Astrocyte (in vitro differentiated cells and primary cell): ENCODE measurements at places on chromosomes 5 and 9. TPM values are rescaled to one million over a fixed set of nuclear protein-coding genes. Genes with fewer than 3 reads are reported as not detected.
A peak's percentile ranks its signal among the peaks of the same experiment; 100 is the strongest.

DNA sequence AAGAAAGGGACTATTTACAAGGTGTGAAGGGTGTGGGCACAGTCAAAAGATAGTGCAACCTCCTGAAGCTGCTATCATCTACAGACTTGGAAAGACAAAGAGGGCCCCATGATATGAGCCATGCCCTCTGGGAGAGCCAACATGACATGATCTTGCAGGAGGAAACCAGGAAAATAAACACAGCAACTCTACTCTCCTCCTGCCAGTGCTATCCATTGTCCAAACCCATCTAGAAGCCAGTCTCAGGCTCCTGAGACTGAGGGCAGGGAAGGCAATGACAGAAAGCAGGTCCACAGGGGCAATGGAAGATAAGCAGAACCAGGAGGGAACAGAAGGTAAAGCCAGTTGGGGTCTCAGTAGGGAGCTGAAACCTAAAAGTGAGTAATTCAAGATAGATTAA, 37.1 kb downstream of the PLPP1 start:
- DNase-seq, result no peak

GRCh38 chr9:107594908-107595530, 105.5 kb upstream of the KLF4 start:
- DNase-seq, result no peak

- peak; percentile 33 for DNase-seq
Observed at GRCh38 chr5:152142840-152143469, 218.3 kb upstream of the GLRA1 start.

GRCh38 chr5:119191944-119192343, 121.1 kb downstream of the DMXL1 start:
- DNase-seq, result no peak

DNA sequence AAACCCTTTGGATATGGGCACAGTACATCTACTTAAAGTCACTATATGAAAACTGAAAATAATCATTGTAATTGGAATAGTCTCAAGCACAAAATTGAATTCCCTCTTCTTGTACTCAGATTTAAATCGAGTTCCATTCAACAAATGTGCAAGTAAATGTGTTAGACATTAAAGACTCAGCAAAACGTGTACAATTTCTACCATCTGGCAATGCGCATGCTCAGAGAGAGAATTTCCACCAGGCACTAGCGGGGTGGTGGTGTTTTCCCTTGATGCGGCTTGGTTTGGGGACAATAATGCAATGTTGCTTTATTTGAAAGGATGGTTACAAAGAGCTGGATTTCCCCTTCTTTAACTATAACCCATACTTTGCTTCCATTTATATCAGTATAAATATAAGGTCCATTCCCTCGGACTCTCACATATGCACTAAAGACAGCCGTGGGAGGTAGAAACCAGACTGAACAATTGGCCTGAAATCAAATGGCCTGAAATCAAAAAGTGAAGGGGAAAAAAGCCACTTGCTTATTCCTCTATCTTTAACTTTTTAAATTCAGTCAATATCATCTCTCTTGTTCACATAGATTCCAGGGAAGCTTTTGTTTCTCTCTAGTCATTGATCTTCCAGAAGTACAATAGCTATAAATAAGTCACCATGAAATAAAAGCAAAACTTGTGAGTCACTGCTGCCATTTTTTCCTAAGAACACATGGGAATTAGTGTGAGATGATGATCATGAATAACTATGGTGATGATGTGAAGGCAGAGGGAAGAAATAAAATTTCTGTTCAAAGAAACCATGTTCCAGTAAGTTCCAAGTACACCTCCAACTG, 59.2 kb downstream of the ADAMTS12 start:
- DNase-seq, result peak; percentile 74

GRCh38 chr5:130090569-130091270, 186.5 kb downstream of the CHSY3 start:
- no peak for DNase-seq

- DNase-seq, result no peak
Observed at GRCh38 chr5:39801306-39801705, 376.5 kb upstream of the DAB2 start.

- no peak for DNase-seq
Observed at GRCh38 chr5:141362719-141363118, 1.2 kb upstream of the PCDHGA5 start.

- DNase-seq, result peak; percentile 51
Observed at GRCh38 chr5:35198075-35198474, 32.2 kb downstream of the PRLR start.

DNA sequence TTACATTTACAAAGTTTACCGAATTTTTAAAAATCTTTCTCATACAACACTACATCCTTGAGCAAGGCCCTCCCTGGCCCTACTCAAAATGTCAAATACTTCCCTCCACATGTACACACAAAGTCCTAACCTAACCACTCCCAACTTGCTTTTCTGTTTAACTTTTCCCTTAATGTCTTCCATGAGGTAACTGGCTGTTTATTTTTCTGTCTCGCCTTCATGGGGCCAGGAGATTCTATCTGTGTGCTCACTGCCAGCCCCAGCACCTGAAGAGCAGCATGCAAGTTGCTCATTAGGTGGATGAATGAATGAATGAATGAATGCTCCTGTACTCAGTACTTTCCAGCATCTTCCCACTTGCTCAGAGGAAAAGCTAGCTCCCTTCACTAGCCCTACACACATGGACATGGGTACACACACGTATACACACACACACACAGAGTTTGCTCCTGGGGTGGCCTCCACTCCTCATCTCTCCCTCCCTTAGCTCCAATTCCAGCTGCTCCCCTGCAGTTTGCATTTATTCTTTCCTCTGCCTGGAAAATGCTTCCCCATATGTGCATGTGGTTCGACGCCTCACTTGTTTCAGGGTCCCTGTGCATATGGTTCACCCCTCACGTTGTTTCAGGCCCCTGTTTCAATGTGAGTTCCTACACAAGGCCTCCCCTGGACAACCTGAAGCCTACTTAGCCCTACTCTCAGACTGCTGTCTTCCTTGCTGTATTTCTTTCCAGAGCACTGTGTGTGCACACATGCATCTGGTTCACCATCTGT, 165.2 kb downstream of the ROR2 start:
- no peak for DNase-seq

DNA sequence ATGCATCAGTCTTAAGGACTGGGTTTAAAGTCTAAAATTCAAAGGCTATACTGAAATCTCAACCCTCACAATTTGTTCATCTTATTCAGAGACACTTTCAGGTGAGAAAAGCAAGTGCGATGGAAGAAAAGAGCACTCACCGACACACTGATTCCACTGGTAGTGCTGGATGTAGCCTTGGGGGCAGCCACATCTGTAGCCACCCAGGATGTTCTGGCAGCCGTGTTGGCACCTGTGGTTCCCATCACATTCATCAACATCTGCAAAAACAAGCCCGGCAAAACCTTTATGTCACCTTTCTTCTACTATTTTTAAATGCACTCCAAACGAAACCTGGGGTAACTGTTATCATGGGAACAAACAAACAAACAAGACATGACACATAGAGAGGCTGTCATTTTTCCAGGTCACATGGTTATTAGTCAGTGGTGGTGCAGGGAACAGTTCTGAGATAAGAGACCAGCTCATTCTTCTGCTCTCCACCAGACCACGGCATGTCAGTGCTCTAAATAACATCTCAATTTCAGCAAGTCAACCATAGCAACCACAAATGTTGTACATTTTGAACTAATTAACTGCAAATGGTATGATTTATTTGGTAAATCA, 188.4 kb downstream of the SLC12A2 start:
- DNase-seq, result peak; percentile 76

GRCh38 chr5:166992108-166992507, 1299.3 kb upstream of the WWC1 start:
- DNase-seq, result no peak

DNA sequence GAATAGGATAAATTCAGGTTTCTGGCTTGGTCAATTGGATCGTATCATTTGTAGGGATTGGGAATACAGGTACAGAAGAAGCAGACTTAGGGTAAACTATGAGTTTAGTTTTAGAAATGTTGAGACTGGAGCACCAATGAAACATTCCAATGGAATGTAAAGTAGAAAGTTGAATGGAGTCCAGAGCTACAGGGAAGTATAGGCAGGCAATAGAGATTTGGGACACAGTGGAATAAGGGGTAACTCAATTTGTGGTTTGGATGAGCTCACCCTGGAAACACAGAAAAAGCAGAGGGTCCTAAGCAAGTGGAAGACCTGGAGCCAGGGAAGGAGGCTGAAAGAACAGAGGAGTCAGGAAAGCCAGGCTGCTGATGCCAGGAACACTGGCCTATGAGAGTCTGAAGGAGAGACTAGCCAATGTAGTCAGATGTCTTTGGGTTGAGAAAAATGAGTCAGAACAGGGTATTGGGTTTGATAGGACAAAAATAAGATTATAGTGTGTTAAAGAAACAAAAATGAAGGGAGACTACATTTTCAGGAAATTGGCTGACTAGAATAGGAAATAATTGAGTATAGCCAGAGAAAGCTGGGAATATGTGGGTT, 72.8 kb downstream of the STARD4 start:
- DNase-seq, result peak; percentile 72

GRCh38 chr5:151027961-151028479, 7.6 kb downstream of the GPX3 start:
- DNase-seq, result no peak

DNA sequence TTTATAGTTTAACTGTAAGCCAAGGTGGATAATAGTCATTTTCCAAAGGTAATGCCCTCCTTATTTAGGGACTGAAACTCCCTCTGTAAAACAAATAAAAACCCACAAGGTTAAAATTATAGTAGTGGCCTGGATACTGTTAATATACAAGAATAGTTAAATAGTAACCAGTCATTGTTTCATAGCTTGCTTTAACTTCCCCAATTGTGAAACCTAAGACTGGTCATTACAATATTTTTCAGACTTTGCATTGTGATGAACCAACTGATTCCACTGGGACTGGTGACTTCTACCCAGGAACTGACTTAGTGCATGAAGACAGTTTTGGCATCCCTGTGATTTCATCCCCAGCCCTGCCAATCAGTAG, 162.6 kb downstream of the SMC2 start:
- no peak for DNase-seq

DNA sequence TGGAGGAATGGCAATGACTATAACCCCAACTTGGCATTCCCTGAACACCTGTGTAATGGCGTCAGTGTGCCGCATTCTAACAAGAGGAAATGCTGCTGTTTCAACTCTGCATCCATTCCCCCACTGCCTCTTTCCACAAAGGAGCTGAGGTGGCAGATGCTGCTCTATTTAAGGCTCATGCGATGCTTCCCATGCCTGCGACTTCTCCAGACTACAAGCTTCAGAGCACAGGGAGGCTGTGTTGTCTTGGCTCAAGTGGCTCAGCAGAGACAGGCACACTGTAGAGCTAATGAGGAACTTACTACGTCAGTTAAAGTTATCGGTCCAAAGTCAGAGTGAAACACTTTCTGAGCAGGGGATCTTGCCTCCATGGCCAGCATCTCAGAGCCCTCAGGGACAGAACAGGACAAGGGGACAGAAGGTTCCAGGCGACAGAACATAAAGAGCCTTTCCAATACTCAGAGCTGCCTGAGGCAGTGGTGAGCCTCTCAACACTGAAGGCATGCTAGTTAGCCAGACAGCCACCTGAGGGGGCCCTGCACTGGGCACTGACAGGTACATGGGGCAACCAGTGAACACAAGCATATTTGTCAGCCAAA, 21.8 kb downstream of the TNIP1 start:
- no peak for DNase-seq

DNA sequence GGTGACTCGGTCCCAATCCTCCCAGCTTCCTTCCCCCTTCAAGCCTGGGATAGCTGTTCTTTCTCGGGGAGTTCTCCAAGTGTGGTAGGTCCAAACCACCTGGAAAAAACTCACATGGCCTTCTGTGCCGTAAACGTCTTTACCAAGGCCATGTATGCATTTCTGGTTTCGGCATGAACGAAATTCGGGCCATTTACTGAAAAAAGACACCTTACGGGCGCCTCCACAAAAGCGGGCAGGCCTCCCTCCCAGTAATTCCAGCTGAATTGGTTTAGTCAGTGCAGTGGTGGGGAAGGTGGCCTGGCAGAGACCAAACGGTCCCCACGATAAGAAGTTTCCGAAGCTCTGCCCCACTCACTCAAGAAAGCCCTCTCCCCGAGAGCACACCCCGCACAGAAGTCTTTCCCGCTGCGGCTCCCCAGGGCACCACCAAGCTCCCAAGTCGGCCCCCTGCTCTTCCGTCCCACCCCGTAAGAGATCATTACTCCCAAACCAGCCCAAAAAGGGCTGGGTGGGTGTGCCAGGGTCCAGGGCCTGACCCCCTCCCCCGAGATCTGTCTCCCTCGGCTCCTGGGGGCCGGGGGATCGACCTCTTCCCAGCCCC, 86.3 kb upstream of the MELK start:
- no peak for DNase-seq

GRCh38 chr5:15757103-15757502, 257.1 kb downstream of the FBXL7 start:
- DNase-seq, result peak; percentile 84

GRCh38 chr5:138523406-138523805, 19.6 kb downstream of the ETF1 start:
- no peak for DNase-seq

GRCh38 chr9:93929231-93929630, 25.9 kb downstream of the BARX1 start:
- no peak for DNase-seq

CD72 gene
- total RNA-seq, result 1.8 and 2.4 TPM in 2 replicates

TMEM215 gene
- total RNA-seq, result 1.4 and 3.0 TPM in 2 replicates

NUTM2F gene
- total RNA-seq, result not detected in 2 replicates

PPP2CA gene
- total RNA-seq, result 172 and 180 TPM in 2 replicates

TSLP gene
- 0.14 and 0.43 TPM in 2 replicates for total RNA-seq

ADAM19 gene
- 316 and 332 TPM in 2 replicates for total RNA-seq

ADGRV1 gene
- total RNA-seq, result 5.4 and 10.0 TPM in 2 replicates

PDLIM4 gene
- 56.6 and 72.4 TPM in 2 replicates for total RNA-seq
